ENCODE measurements at places on chromosomes 16 and 17. TPM values are rescaled to one million over a fixed set of nuclear protein-coding genes. Genes with fewer than 3 reads are reported as not detected.

Gene ANKFY1
- total RNA-seq, result 19.0 TPM

Gene CCL13
- total RNA-seq, result not detected

Gene CES3
- under 0.01 TPM for total RNA-seq

Gene HASPIN
- total RNA-seq, result 1.6 TPM

Gene LRRC75A
- 1.1 TPM for total RNA-seq

Gene ABCC6
- 0.44 TPM for total RNA-seq

Gene MYCBPAP
- under 0.01 TPM for total RNA-seq

Gene FAM83G
- total RNA-seq, result 8.1 TPM

Gene RRAD
- 0.60 TPM for total RNA-seq

Gene HSD17B1
- 1.8 TPM for total RNA-seq

Gene AXIN2
- 1.6 TPM for total RNA-seq

Gene GNAO1
- total RNA-seq, result not detected

Gene CASKIN1
- total RNA-seq, result under 0.01 TPM

Gene PIK3R5
- not detected for total RNA-seq

Gene AOC3
- 0.20 TPM for total RNA-seq

Gene SAMD14
- total RNA-seq, result 3.5 TPM

Gene CCDC144A
- under 0.01 TPM for total RNA-seq

Gene FOXN1
- not detected for total RNA-seq

Gene SMPD3
- under 0.01 TPM for total RNA-seq

Gene CA5A
- total RNA-seq, result not detected

Data from lung microvascular endothelial cell (primary cell).